ENCODE measurements at places on chromosomes 5 and 9.

- DNase-seq: no peak
Measured at GRCh38 chr9:12838546-12838945, 63.7 kb downstream of the LURAP1L start.

DNA sequence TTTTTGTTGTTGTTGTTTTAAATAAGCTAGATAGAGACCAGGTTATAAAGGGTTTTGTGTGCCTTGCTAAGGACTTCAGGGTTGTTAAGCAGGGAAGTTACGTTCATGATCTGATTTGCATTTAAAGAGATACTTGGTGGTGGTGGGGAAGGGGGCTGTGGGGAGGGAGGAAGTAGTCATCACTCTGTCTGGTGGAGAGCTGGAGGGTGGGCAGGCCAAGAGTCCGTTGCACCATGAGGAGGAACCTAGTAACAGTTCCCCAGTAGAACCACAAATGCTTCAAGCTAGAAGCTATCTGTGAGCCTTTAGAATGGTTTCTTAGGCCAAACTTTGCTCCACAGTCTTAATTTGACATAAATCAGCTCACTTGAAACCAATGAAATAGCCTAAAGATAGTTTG, 18.7 kb upstream of the ROPN1L start:
- DNase-seq: no peak

DNA sequence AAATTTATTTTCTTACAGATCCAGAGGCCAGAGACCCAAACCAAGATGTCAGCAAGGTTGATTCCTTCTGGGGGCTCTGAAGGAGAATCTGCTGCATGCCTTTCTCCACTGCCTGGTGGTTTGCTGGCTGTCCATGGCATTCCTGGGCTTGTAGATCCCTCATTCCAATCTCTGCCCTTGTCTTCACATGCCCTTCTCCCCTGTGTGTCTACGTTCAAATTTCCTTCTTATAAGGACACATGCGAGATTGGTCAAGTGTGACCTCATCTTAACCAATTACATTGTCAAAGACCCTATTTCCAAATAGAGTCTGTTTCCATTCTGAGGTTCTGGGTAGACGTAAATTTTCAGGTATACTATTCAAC, 84.5 kb upstream of the RAI14 start:
- DNase-seq: no peak

GRCh38 chr5:144102361-144102760, 68.1 kb downstream of the YIPF5 start:
- DNase-seq: no peak

DNA sequence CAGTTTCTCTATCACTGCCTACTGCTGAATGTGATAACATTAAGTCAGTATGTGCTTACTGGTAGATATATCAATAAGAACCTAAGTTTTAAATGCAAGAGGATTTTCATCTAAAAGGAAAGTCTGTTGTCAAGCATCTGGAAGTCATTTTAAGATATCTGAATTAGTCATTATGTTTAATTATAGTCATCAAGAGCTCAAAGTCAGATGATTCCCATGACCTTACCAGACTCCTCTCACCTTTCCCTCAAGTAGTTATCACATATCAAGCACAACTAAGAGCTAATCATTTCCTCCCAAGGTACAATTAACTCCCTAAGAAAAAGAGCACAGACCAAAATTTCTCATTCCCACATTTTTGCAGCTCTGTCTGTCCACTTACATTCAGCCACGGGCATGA, 45.5 kb downstream of the PUM3 start:
- no peak for DNase-seq

DNA sequence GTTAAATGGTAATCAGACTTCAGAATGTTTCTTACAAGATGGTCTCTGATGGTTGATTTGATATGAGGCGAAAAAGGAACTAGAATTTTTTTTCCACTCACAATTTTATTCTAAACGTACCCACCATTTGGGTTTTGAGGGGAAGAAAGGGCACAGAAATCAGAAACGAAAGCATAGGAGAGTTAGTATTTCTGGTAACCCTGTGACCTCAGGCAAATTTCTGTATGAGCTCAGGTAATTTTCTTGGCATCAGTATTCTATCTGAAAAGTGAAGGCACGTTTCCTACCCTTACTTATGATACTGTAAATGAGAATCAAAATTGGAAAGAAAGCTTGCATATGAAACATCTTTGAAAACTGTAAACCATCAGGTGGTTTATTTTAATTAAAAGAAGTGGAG, 26.5 kb downstream of the TMEFF1 start:
- DNase-seq: no peak

DNA sequence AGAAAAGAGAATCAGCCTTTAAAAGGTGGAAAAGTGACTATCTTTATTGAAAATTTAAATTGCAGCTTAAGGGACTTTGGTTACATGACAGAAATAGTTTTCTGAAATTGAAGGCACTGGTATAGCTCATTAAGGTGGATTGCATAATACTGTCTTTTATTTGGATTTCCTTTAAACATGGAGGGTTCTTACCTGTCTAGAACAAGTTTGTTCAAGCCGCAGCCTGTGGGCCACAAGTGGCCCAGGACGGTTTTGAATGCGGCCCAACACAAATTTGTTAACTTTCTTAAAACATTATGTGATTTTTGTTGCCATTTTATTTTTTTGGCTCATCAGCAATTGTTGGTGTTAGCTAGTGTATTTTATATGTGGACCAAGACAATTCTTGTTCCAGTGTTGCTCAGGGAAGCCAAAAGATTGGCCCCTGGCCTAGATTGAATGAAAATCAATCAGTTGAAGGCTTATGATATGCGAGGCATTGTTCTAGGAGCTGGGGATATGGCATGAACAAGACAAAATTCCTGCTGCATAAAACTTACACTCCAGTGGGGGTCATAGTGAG, 18.0 kb downstream of the NNT start:
- no peak for DNase-seq

DNA sequence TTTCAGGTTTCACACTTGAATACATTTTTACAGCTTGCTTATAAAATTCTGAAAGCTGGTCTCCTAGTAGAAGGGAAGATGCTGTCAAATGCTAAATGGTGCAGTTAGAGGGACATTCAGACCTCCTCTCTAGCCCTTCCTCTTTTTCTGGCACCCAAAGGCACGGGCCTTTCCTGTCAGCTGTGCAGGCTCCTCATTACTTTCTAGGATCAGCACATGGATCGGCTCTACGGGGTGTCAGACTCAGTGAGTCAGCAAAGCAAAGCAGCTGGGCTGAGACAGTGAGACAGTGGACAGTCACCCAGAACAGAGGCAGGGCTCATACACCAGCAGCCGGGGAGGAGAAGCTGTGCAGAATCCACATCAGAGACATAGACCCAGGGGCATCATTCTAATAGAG, 80.0 kb upstream of the TNC start:
- no peak for DNase-seq

- no peak for DNase-seq
Measured at GRCh38 chr5:171808951-171809350, 23.3 kb downstream of the SMIM23 start.

GRCh38 chr9:135502873-135503321, 2.4 kb downstream of the MRPS2 start:
- DNase-seq: no peak

DNA sequence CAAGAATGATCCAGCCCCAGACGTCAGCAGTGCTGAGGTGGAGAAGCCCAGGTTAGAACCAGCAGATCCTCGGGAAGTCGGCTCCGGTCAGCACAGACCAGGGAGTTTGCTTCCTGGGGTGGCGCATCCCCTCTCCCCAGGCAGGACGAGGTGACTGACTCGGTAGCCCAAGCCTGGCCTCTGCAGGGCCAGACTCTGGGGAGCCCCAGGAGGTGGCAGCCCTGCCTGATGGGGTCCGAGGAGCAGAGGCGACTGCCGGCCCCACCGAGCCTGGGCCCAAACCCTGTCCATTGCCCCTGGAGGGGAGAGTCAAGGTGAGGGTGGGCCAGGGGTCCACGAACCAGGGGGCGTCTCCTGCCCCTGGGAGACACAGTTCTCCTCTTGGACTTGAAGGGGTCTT, 52.9 kb upstream of the SARDH start:
- DNase-seq: no peak

GRCh38 chr9:130490981-130491380, 46.2 kb downstream of the ASS1 start:
- no peak for DNase-seq

DNA sequence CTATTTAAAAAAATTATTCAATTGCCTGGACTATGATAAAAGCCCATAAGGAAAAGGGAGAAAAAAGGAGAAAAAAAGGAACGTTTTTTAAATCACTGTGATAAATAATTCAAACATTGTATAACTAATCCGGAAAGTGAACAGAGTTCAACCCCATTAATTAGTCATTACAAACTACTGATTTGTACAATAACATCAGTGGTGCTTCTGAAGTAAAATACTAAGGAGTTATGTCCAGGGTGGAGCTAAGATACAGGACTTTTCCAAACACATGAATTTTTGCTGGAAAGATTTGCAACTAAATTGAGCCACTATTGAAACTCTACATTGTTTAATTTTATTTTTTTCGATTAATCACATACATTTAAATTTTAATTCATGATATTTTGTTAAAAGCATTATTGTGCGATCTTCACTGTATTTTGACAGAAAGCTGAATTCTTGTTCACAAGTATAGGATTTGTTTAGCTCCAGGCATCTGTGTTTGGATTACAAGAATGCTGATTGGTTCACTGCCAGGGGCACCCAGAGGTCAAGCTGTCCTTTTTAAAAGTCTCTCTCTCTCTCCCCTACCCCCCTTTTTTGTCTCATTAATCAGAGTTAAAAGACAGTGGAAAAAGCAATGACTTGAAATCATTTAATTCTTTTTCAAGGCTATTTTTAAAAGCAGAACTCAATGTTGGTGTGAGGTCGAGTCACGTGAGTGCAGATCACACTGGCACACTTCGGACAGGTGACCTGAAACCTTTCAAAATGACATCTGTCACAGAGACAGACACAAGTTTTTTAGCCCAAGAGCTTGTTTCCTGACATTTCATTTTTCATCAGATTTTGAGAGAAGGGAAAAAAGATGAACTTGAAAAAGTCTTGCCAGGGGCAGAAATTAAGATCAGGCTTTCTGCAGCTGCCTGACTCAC, 387.3 kb downstream of the NR2F1-AS1 start:
- DNase-seq: no peak

DNA sequence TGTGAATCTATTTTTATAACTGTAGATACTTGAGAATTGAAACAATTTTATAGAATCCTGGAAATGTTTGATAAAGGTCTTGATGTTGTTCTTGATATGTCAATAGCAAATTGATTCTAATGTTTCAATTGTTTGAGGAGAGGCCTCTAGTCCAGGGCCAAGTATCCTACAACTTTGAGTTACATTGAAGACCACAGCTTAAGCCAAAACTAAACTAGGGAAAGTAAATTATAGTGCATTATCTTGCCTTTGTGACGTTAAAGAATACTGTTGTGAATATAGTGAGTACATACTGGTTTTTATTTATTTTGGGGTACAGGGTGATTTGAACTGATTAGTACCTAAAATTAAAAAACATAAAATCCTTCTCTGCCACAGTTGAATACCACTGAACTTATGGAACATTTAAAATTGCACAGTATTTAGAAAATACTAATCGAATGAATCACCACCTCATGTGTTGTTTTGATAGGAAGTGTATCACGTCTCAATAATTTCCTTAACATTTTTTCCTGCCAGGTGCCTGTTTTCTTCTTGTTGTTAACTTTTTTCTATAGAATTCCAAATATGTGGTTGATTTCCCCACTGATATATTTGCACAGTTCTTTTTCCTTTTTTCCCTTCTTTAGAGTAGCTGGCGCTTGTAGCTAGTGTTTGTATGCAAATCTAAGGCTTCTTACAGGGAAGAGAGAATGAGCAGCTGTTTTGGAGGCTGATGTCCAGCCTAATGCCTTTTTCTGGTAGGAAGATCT, 12.5 kb downstream of the ARHGEF28 start:
- DNase-seq: no peak

DNA sequence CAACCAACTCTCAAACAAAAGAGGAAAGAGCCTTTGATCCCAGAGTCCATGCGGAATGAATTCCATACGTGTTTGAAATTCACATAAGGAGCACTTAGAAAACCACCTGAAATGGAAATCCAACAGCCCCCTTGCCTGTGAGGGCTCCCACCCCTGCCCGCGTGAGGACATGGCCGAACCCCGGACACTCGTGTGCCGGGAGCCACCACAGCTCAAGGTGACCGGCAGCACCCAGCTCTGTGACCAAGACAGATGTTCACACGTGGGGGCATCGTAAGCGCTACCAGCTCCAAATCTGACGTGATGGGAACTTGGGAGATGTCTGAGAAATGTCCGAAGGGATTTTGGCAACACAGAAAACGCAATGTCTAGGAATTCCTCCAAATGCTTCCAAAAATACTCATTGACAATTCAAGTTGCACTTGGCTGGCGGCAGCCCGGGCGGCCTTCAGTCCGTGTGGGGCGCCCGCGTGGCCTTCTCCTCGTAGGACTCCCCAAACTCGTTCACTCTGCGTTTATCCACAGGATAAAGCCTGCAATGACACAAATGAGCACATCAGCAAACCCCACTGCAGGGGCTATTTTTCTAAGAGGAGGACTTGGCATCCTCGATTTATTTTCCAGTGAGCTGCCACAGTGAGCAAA, 23.2 kb upstream of the TERT start:
- DNase-seq: no peak

DNA sequence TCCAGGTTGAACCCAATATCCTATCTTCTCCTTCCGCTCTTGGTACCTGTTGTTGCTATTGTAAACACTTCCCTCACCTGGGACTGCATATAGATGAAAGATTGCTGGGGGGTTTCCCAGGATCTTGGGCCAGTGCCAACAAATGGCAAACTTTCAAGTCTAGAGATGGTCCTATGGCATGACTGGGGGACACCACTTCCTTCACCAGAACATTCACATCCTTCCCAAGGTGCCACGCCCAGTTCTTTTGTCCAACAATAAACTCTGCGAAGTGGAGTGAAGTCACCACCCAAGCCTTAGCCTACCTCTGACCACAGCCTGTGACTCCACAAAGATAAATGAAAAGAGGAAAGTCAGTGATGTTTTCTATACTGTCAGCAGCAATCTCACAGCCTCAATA, 34.4 kb downstream of the DOCK8 start:
- peak; percentile 65 for DNase-seq

DNA sequence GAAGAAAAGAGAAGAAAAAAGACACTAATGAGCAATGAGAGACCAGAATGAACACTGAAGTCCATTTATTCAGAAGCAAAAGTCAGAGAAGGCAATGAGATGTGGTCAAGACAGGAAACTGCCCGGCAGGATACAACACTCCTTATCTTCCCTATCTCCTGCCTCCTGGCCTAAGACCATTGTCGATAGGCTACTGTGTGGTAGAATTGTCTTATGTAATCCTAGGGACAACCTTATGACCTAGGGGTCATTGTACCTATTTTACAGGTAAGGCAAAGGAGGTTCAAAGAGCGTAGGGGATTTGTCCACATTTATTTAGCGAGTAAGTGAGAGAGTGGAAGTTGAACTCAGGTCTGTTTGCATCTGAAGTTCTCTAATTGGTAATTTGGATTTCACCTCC, 63.0 kb upstream of the PTPN3 start:
- DNase-seq: no peak

GRCh38 chr5:81068635-81069034, 108.5 kb downstream of the RASGRF2 start:
- DNase-seq: no peak

- DNase-seq: no peak
Measured at GRCh38 chr5:67493676-67494075, 297.1 kb upstream of the CD180 start.

Data from hematopoietic multipotent progenitor cell treated with erythropoietin and hydrocortisone succinate and interleukin-3 and kit ligand, for 8 days (in vitro differentiated cells).